NCI-H2081 treated with DMSO at 0.1 percent for 48 hours (cell line): ENCODE measurements at places on chromosomes 5 and 9.

GRCh38 chr5:14097998-14098471 is 45.1 kb upstream of the TRIO start:
- DNase-seq = no peak

DNA sequence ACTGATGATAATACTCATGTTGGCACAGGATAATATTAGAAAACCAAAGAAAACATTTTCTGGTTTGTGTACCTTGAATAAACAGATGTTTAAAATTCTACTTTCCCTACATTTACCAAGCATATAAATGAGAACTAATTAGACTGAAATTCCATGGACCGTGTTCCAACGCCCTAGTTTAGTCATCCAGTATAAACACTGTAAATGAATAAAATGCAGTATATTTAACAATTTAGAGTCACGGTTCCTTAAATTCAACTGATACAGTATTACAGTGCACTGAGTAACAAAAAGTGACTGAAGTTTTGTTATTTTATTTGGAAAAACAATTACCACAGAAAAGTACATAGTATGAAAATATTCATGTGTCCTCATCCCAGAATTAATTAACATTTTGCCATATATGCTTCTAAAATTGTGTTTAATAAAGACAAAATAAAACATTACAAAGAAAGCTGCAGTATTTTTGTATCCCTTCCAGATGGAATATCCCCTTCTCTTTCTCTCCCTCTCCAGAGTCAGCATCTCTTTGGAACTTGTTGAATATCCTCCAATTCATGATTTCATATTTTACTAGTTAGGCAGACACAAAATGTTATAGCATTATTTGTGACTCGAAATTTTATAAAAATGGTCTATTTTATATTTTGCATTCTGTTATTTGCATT is 112.5 kb downstream of the HMHB1 start:
- no peak for DNase-seq

GRCh38 chr9:134466869-134467616 is 140.8 kb downstream of the RXRA start:
- no peak for DNase-seq

- no peak for DNase-seq
These were observed 262.9 kb downstream of the AGTPBP1 start for GRCh38 chr9:85478847-85479246.

DNA sequence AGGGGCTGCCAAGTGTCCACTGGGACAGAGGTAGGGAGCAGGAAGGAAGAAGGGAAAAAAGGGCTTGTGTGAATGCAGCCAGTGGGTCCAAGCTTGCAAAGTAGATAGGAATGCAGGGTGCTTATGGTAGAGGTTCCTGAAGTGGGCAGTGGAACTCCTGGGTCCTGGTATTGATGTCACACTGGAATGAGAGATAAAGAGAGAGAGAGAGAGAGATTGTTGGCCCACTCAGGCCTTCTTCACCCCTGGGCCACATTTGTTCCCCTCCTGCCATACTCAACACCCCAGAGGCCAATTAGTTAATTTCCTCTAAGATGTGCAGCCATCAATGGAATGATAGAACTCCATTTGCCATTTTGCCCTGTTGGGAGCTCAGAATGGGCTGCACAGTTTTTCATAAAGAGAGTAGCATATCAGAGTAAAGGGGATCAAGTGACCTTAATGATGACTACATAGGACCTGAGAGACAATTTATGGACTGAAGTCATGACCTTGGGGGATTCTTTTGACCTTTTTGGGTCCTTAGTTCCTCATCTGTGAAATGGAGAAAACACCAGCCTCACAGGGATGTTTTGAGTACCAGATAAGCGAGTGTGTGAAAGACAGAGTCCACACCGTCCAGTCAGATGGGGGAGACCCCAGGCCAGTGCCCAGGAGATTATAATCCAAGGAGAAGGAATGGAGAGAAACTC is 52.9 kb downstream of the PPARGC1B start:
- DNase-seq = no peak

- peak; percentile 29 for DNase-seq
These were observed 5.6 kb upstream of the IRF1 start for GRCh38 chr5:132496191-132496630.

DNA sequence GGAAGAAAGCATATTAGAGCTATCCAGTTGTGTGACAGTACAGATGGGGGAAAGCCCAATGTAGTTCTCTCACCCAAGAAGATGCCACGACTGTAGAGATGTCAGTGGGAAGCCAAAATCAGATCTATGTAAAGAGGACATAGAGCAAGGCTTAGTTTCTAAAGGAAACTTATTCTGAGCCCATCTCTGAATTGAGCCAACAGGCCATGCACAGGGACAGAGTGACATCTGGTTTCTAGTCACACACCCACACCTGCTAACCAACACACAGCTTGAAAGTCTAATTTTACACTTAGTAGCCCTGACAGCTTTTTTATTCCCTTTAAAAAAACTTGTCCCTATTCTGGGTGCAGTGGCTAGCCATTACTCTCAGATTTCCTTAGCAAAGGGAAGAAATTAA is 22.3 kb downstream of the PRELID2 start:
- no peak for DNase-seq

GRCh38 chr5:170330568-170331054 is 33.0 kb upstream of the LCP2 start:
- no peak for DNase-seq

DNA sequence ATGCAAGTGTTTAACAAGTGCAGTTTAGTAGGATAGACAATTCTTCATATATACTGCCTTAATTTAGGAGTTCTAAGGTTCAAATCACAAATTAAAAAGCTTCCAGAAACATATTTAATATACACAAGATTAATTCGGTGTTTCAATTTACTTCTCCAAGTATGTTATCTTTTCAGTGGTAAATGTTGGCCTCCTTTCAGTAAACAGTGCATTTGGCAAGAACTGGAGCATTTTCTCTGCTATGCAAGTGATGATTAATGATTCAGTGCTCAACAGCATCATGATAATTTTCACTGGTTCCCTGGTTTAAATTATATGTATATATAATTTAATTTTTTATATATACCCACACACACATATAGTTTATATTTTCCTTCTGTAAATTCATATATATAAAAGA is 541.7 kb downstream of the EFNA5 start:
- DNase-seq = no peak

GRCh38 chr9:70940605-70941004 is 180.8 kb downstream of the TRPM3 start:
- no peak for DNase-seq

GRCh38 chr9:89175828-89176261 is 2.8 kb downstream of the SHC3 start:
- no peak for DNase-seq

DNA sequence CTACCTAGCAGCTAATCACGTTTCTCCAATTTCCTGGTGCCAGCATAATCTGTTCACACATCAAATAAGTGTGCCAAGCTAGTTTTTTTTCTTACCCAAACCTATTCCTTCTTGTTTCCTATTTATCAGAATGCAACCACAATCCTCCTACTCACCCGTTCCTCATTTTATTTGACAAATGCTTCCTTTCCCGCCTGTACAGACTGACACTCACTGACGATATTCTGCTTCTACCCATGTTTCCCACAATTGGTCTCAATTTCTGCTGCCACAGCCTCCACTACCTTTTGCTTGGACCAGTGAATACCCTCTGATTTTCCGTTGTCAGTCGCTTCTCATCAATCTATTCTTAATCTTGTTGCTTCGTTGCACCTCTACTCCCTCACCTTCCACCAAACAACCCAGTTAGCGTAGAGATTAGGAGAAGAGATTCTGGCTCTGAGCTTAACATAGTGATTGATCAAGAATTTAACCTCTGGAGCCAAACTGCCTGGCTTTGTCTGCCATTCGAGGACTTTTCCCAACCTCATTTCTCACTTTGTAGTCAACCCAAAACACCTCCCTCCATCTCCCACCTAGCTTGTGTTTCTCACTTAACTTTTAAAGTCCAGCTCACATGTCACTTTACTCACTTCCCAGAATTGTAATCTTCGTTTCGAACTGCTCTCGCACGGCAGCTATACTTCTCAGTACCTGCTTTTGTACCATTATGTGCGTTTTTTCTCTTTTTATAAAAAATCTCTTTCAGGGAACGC is 729 bp upstream of the TMEM38B start:
- no peak for DNase-seq

DNA sequence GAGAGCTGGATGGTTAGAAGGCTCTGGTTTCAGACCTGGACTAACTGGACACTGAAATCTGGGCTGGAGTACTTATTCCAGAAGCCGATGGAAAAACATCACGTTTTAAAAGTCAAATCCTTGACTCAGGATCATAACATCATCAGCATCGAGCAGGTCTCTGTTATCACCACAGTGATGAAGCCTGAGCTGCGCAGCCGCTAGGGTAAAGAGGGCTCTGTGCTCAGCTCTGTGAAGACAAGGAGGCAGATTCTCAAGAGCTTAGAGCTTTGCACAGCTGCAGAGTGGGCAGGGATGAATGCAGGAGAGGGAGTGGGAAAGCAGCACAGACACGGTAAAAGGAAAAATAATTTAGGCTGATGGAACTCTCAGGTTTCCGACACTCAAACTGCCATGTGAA is 208.8 kb upstream of the TAS2R1 start:
- DNase-seq = no peak

DNA sequence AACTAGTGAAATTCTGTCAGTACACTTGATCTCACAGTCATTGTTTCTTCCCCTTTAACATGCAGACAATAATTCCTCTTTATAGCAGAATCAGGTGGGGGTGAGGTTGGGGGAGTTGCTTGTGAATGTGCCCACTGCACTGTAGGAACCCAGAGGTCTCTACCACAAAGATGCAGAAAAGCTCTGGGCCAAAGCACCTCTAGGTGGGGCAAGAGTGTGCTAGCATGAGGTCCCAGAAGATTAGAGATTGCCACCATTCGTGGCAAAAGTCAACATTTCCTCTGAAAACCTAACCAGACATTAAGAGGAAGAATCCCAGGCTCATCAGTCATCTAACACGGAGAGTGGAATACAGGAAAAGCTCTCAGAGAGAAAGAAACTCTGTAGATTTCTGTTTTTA is 74.5 kb downstream of the PTCD2 start:
- DNase-seq = no peak

DNA sequence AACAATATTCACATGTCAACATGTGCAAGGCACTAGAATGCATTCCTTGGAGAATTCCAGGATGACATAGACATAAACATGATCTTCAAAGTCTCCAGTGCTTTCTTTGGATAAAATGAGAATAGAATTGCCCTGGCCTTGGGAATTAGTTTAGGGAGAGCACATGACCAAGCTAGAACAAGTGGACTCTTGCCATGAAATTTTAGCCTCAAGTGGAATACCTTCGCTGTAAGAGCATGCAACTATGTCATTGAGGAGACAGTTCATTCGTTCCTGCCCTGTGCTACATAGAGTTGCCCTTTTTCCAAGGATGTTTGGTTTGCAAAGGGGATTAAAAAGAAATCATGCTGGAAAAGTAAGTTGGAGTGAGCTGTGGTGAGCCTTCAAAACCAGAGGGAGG is 42.7 kb downstream of the ZFAND5 start:
- no peak for DNase-seq

DNA sequence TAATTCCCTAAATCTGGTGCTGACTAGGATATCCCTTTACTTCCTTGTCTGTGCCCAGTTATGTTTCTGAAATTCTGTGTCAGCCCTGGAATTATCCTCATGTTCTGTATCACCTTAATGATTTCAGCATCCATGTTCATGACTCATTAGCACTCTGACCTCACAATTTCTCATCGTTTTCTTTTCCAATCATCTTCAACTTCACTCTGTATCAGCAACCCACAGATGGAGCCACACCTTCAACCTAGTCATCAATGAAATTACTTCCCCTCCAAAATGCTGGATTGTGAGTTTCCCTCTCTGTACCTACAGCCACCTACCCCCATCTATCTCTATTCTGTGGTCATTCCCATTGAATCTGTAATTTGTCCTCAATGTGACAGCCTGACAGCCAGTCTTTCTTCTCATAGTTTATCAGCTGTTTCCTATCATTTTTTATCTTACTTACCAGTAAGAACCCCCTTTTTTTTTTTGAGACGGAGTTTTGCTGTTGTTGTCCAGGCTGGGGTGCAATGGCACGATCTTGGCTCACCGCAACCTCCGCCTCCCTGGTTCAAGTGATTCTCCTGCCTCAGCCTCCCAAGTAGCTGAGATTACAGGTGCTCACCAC is 3.1 kb upstream of the IL6ST start:
- DNase-seq = no peak

GRCh38 chr9:34403554-34404380 is 27.1 kb upstream of the MYORG start:
- DNase-seq = peak; percentile 28

DNA sequence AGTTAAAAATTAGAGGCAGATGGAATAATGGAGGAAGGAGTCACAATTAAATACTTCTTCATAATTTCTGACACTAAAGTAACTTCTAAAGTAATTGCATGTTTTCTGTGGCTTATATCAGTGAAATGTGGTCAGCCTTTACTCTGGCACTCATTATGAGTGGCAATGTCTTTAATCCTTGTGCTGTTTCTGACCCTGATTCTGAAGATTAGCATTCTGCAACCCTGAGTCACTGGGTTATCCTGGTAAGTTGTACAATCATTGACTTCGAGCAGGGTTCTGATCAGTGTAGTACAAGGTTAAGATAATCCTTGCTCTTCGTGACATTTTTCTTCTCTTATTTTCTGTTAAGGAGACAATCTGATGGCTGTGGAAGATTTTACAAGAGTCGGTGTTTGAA is 379.4 kb upstream of the RORB start:
- DNase-seq = no peak

GRCh38 chr9:110605565-110605964 is 26.0 kb upstream of the SVEP1 start:
- no peak for DNase-seq

DNA sequence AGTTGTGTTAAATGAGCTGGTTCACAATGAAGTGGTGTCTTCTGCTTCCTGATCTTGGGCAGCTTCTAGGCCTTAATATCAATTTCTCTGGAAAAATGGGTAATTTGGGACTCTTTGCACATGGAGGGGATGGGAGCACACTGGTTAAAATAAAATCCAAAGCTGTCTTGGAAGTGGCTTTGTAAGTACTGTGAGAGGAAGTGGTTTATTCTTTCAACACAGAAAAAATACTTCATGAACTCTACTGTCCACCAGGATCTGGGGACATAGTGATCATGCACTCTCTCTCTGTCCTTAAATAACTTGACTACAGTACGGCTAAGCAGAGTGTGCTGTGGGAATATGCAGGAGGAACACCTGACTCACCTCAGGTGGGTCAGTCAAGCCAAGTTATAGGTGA is 2.4 kb downstream of the PCYOX1L start:
- DNase-seq = no peak

DNA sequence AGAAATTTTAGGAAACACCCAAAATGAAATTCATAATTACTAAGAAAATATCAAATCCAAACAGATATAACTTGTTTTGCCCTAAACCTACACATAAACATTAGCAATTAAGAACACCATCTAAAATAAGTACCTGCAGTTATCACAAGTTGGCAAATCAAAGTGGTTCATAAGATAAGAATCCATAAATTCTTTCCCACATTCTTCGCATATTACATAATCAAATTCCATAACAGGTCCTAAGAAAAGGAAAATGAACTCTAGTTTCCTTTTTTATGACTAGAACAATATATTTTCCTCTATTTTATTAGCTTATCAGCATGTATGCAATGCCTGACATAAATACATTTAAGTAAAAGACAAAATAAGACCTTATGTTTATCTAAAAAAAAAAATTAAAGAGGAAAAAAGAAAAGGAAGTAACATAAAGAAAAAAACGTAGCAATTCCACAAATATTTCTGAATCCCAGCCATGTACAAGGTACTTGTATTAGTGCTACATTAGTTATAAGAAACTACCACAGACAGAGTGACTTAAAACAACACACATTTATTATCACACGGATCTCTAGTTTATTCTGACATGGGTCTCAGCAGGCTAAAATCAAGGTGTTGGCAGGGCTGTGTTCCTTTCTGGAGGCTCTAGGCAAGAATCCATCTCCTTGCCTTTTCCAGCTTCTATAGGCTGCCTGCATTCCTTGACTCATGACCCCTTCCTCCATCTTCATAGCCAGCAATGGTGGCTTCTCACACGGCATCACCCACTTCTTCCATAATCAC is 7.5 kb downstream of the XPA start:
- DNase-seq = no peak
